ENCODE measurements at places on chromosomes 12 and 14.

DNA sequence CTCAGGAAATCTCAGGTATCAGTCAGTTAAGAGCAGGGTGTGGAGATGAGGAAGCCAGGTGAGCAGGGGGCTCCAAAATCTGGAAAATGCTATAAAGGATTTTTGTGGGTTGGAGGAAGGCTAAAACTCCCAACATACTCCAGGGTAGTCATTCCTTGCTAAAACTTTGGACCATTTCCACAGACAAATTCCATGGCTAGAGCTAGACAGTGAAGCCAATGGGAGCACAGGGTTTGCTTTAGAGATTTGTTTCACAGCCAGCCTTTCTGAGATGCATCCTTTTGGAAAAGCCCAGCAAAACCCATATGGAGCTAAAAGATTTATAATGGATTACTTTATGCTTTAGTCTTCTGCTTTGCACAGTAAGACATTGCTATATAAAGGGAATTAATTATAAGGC is 146.5 kb downstream of the SAMD4A start:
- DNase-seq = no peak

GRCh38 chr14:99272899-99273765 is 1.1 kb upstream of the BCL11B start:
- DNase-seq = no peak

GRCh38 chr14:70685474-70686197 is 43.9 kb downstream of the TTC9 start:
- DNase-seq = no peak

DNA sequence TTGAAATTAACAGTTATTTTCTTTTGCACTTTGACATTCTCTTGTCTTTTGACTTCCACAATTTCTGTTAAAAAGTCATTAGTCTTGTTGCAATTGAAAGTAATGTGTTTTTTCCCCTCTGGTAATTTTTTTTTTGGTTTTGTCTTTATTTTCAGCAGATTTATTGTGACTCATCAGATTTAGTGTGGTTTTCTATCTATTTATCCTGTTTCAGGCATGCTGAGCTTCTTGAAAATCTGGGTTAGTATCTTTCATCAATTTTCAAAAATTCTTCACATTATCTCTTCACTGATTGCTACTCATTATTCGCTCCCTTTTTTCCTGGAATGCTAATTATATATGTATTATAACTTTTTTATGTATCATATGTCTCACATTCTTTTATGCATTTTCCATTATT is 15.3 kb upstream of the NTF3 start:
- DNase-seq = no peak

DNA sequence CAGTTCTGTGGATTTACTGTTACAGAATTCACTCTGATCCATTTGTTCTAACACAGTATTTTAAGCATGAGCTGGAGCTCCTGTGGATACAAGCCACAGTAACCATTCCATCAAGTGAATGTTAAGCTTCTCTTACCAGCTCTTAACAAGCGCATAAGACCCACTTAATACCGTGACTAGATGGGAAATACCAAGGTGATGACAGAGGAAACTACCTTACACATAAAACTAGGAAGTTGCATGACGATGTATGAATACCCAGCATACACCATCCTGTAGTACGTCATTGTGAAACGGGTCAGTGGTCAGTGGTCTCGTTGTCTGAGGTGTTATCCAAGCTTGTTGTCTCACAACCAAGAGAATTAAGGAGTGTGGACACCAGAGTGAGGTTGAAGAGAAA is 2.0 kb upstream of the GALC start:
- DNase-seq = no peak

DNA sequence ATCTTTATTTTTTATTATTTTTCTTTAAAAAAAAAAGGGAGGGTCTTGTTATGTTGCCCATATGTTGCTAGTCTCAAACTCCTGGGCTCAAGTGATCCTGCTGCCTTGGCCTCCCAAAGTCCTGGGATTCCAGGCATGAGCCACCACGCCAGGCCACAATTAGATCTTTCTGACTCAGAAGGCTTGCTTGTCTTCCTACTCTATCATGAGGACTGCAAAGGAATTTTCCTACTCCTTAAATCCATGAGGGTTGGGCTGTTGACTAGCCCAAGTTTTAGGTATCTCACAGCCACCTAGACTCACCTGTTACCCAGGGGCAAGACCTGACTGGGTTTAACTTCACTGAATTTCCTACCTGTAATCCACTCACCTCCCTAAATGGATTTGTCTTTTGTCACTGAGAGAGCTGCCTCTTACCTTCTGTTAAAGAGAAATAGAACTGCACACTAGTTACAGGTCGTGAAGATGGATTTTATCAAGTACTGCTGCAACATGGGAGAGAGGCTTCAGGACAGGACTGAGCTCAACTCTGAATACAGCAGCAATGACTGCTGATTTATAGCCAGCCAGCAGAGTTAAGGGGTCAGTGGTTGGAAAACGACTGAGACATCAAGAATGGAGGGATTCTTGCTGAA is 72.3 kb downstream of the B4GALNT3 start:
- DNase-seq = no peak

GRCh38 chr14:31897581-31898186 is 179.4 kb upstream of the ARHGAP5 start:
- DNase-seq = no peak

GRCh38 chr14:68938271-68939150 is 40.6 kb downstream of the ACTN1 start:
- no peak for DNase-seq

DNA sequence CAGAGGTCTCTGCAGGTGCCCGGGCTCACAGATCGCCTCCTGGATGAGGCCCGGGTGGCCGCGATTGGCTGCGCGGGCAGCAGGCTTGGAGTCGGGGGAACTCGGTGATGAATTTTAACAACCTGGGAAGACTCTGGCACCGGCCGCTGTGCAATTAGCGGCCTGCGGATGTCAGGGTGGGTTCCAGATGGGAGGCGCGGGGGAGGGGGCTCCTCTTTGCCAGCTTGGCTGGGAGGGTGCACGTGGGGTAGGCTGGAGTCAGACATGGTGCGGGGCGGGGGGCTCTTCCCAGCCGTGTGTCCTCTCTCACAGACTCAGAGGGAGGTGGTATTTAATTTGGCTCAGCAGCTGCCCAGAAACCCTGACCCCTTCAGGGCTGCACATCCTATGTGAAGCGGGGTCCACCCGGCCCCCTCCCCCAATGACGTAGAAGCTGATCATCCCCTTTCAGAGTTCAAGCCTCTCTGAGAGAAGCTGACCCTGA is 81.4 kb downstream of the KIF26A start:
- DNase-seq = no peak

- no peak for DNase-seq
Measured at GRCh38 chr12:119319638-119320037, 14.9 kb upstream of the CCDC60 start.

DNA sequence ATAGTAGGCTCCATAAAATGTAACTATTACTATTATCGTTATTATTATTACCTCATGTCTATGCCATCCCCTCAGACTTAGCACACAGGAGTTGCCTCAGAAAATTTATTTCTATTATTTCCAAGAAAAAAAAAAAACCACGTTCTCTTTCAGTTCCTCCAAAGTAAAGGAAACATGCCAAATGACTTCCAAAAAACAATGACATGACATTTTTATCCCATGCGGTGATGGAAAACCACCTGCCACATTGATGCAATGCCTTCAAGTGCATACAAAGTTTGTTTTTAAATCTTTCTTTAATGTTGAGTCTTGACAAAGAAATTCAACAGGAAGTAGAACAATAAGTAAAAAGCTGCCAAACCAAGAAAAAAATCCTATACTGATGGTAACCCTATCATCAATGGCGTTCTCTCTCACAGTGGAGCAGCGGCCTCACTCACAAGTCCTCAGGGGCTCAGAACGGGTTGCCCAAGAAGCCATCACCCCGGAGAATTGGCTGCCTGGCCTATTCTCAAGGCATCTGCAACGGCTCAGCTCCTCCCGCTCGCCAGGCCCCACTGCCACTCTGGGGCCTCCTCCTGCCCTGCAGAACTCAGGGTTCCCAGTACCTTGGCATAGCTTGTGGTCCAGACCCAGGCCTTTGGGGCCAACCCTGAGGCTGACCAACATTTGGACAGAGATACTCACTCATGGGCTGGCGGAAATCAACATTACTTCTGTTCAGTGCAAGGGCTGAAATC is 51.9 kb downstream of the SERPINA3 start:
- no peak for DNase-seq

DNA sequence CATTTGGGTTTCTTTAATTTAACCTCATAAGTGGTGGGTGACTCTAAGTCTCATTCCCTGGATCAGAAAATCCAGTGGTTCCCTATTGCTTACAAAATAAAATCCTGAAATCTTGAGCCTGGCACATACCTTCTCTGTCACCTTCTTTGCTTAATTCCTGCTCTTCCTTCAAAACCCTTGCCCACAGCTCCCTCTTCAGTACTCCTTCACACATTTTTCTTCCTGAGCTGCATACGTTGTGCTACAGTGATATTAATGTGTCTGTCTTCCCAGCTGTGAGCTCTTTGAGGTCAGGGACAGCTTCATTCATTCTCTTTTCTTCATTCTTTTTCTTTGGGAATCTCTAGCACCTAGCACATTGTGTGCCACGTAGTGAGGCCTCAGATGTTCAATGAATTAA is 9.5 kb downstream of the TSPAN11 start:
- no peak for DNase-seq

- DNase-seq = no peak
Measured at GRCh38 chr14:73238941-73239340, 1.6 kb downstream of the PAPLN start.

DNA sequence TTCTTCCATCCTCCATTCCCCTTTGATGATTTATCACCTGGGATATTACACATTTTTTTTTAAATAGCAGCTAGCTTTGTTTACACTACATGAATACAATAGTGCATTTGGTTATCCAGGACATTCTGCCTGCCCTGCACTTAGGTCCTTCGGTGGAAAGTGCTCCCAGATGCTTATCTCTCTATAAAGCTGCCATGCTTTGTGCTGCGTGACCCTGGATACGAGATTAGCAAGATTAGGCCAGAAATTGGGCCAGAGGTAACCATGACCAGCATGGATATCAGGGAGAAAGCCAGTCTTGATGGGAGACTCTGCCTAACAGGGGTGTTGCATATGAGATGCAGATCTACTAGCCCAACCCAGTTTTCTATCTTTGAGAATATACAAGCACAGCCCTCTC is 12.1 kb upstream of the KRT83 start:
- peak; percentile 26 for DNase-seq

DNA sequence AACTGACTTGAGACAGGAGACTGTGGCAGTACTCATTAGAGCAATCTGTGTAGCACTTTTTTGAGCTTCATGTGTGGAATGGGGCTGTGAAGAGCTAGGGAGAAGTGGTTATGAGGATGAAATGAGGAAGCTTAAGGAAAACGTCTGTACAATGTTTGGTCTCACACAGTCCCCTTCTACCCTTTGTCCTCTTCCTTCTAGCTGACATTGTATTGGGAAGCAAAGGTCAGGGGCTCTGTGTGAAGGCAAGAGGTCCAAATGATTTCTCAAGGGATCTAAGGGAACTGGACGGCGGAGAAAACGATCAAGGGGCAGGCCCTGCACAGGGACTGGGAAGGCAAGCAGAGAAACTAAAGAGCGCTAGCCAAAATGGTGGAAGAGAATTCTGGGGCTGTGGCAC is 13.1 kb upstream of the CIPC start:
- no peak for DNase-seq

GRCh38 chr12:122406701-122407164 is 15.7 kb downstream of the CLIP1 start:
- no peak for DNase-seq

DNA sequence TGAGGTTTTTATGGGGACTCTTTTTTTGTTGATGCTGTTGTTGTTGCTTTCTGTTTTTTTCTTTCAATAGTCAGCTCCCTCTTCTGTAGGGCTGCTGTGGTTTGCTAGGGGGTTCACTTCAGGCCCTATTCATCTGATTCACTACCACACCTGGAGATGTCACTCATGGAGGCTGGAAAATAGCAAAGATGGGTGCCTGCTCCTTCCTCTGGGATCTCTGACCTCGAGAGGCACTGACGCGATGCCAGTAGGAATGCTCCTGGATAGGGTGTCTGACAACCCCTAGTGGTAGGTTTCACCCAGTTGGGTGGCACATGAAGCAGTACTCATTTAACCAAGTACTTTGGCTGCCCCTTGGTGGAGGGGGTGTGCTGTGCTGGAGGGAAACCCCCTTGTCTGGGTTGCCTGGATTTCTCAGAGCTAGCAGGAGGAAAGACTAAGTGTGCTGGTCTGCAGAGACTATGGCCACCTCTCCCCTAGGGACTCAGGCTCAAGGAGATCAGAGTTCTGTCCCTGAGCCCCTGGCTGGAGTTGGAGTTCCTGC is 745.5 kb downstream of the TMTC2 start:
- DNase-seq = no peak

DNA sequence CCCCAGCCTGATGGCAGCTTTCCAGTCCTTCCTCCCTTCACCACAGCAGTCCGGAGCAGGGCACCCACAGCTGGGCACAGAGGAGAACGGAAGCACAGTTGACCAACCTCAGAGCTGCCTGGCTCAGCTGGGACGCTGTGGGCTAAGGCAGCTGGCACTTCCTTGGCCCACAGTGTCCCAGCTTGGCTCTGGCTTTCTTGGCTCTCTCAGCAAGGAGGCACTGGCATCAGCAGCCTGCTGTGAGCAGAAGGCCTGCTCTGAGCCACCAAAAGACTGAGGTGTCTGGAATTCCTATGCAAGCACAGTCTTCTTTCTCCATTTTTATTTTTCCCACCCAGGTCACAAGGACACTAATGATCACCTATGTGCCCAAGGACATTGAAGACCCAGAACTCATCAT is 32.6 kb downstream of the NGB start:
- no peak for DNase-seq

- DNase-seq = no peak
Measured at GRCh38 chr14:64691376-64691775, 12.8 kb upstream of the PLEKHG3 start.

DNA sequence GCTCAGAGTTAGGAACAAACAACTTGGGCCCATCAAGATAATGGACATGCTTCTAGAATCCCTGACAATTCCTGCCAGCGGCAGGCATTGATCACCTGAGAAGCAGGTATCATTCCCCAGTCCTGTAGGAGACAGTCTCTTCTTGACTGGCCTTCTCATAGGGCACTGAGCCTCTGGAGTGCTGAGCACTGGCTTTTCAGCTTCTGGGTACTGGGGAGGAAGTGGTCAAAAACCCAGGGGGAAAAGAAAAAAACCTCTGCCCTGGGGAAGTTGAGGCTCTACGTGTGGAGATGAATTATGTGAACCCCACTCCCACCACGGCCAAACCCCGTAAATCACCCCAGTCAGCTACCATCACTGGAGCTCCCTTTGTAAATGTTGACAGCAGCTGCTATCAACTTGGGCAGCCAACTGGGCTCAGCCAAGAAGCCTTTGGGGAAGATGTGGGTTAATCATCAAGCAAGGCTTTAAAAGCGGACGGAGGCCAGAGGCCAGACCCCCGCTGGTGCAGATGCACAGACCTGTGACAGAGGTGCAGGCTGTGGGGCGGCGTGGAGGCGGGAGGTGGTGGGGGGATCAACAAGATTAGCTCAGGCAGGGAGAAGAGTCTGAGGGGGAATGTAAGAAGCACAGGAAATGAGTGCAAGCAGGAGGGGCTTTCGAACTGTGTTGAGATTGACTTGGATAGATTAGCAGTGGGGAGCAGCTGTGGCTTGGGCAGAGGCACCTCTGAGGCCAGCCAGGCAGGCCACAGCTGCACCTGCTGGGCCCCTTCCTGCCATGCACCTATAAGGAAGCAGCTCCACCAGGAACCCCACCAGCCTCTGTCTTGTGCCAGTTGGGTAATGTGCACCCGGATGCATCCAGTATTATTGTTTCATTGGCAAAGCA is 105.4 kb upstream of the HIF1A start:
- DNase-seq = no peak

- DNase-seq = no peak
Measured at GRCh38 chr14:79332504-79333197, 878.7 kb downstream of the DIO2 start.

GRCh38 chr14:101495827-101496775 is 65.2 kb upstream of the DIO3 start:
- no peak for DNase-seq

- DNase-seq = no peak
Measured at GRCh38 chr14:73461478-73462047, 3.2 kb upstream of the NUMB start.
